Progenitor cell of endocrine pancreas (in vitro differentiated cells): ENCODE measurements at places on chromosomes 3 and 15. TPM values are rescaled to one million over a fixed set of nuclear protein-coding genes. Genes with fewer than 3 reads are reported as not detected.
A peak's percentile ranks its signal among the peaks of the same experiment; 100 is the strongest.

GRCh38 chr3:180277041-180277440 lies 240.3 kb upstream of the PEX5L start:
- H3K4me3 ChIP-seq: no peak overlapping the region
- H3K4me1 ChIP-seq: no peaks in the 10 kb centered on the region
- H3K27me3 ChIP-seq: peaks cover 8% of the 10 kb centered on the region
- DNase-seq: no peak

DNA sequence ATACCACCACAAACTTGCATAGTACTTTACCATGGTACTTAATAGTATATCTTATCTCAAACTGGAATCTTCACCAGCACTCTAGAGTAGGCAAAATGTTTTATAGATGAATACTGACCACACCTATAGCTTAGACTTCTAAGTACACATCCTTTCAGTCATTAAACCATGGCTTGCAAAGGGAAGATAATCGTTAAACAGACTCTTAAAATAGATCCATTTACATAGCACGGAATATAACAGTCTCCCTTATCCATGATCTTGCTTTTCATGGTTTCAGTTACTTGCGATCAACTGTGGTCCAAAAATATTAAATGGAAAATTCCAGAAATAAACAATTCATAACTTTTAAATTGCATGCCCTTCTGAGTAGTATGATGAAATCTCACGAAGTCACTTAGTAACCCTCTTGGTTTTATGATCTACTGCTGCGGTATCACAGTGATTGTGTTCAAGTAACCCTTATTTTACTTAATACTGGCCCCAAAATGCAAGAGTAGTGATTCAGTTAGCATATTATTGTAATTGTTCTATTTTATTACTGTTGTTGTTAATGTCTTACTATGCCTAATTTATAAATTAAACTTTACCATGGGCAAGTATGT lies 111.4 kb downstream of the HERC1 start:
- H3K27me3 ChIP-seq: no peaks in the 10 kb centered on the region
- peaks cover 13% of the 10 kb centered on the region for H3K4me1 ChIP-seq
- no peak overlapping the region for H3K27ac ChIP-seq
- DNase-seq: no peak
- H3K4me3 ChIP-seq: no peak overlapping the region
- H3K36me3 ChIP-seq: peaks cover 24% of the 10 kb centered on the region

DNA sequence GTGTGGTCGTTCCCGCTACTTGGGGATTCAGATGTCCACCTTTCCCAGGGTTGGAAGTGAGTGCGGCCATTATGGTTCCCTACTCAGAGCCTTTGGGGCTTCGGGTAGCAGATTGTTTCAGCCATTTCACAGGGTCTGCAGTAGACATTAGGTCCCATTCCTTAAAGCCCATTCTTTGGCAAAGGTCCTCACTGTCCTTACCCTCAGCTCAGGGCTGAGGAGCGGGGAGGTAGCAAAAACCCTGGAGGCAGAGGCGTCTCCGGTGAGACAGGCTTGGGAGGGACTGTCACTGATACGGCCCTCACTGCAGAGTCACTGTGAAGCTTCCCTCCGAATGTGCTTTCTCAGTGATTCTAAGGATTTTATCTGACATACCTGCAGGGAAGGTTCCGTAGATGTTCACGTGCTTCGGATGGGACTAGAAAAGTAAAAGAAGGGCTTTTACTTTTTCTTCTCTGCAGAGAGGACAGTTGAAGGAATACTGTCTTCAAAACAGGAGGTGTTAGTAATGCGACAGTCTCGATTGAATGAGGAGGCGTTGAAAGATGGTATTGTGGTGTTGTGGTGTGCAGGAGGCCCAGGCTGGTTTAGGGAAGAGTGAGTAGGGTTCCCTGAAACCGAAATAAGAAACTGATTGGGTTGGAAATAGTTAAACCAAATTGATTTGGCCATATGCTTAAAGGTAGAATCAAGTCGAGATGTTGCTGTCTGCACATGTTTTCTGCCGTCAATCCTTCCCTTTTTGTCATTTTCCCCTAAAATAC lies 630 bp downstream of the ATP6V1A start:
- peak overlapping the region; percentile 97 for H3K4me3 ChIP-seq
- no peaks in the 10 kb centered on the region for H3K36me3 ChIP-seq
- peak overlapping the region; percentile 100 for H3K27ac ChIP-seq
- DNase-seq: no peak
- H3K4me1 ChIP-seq: peaks cover 33% of the 10 kb centered on the region
- no peaks in the 10 kb centered on the region for H3K27me3 ChIP-seq

- H3K36me3 ChIP-seq: no peaks in the 10 kb centered on the region
- peaks cover 5% of the 10 kb centered on the region for H3K4me1 ChIP-seq
- no peak overlapping the region for H3K4me3 ChIP-seq
- H3K27ac ChIP-seq: no peak overlapping the region
- no peaks in the 10 kb centered on the region for H3K27me3 ChIP-seq
Measured at GRCh38 chr3:23697416-23697815, 108.3 kb upstream of the UBE2E1 start.

DNA sequence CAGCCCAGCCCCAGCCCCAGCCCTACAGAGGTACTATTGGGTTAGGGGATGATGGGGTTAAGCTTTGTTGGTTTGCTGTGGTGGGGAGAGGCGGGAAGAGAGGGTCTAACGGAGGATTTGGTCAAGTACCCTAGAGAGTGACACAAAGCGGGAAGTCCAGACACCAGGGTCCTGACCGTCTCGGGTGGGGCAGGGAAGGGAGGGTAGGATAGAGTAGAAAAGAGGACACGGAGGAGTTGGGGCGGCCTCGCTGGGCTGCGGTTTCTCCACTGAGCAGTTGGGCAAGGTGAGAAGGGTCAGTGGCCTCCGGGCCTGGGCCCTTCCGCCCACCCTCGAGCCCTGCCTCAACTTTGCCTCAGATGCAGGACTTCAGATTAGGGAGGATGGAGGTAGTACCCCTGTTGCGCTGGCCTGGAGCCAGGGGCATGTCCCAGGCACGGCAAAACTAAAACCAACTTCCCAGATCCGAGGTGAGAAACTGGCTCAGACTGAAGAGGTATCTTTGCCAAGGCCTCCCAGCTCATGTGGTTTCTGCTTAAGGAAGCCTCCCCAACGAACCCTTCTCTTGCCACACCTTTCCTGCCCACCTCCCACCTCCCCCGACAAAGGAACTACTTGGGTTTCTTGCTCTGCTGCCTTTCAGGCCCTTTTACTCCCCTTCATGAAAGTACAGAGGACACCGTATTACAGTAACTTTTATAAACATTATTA lies 551 bp downstream of the PML start:
- peaks cover 16% of the 10 kb centered on the region for H3K4me1 ChIP-seq
- peak overlapping the region; percentile 94 for H3K4me3 ChIP-seq
- H3K27me3 ChIP-seq: no peaks in the 10 kb centered on the region
- peaks cover 1% of the 10 kb centered on the region for H3K36me3 ChIP-seq

GRCh38 chr15:30033763-30034162 lies 49.0 kb upstream of the GOLGA8J start:
- H3K36me3 ChIP-seq: peaks cover 2% of the 10 kb centered on the region
- no peak for DNase-seq
- H3K27me3 ChIP-seq: peaks cover 14% of the 10 kb centered on the region
- no peak overlapping the region for H3K27ac ChIP-seq

GRCh38 chr15:57220205-57220604 lies 156.1 kb upstream of the CGNL1 start:
- H3K27me3 ChIP-seq: no peaks in the 10 kb centered on the region
- no peak for DNase-seq

- no peaks in the 10 kb centered on the region for H3K27me3 ChIP-seq
- H3K4me1 ChIP-seq: no peaks in the 10 kb centered on the region
- H3K4me3 ChIP-seq: no peak overlapping the region
- no peak for DNase-seq
Measured at GRCh38 chr3:106067711-106068110, 198.9 kb upstream of the CBLB start.

GRCh38 chr3:14512942-14513327 lies 27.2 kb downstream of the GRIP2 start:
- H3K27me3 ChIP-seq: peaks cover 7% of the 10 kb centered on the region
- no peak overlapping the region for H3K4me3 ChIP-seq
- no peak for DNase-seq
- no peak overlapping the region for H3K27ac ChIP-seq

GRCh38 chr15:58574631-58575030 lies 142.8 kb downstream of the LIPC start:
- H3K27me3 ChIP-seq: peaks cover 4% of the 10 kb centered on the region
- H3K36me3 ChIP-seq: no peaks in the 10 kb centered on the region
- H3K4me3 ChIP-seq: no peak overlapping the region
- no peak for DNase-seq
- H3K27ac ChIP-seq: no peak overlapping the region

DNA sequence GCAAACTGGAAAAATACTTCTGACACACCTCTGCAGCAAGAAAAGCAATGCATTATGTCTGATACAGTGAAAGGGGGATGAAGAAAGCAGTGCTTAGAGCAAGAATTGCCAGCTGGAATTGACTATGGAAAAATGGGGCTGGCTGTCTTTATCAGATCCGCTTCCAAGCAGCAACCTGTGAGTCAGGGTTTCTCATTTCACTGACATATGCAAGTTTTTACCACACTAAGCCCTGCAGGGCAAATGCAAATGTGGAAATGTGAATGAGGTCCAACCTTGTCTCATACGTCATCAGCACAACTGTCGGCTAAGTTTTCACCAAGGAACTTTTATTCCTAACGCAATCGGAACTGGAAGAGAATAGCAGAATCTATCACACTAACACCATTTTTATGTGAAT lies 172.5 kb upstream of the GADL1 start:
- peaks cover 4% of the 10 kb centered on the region for H3K4me1 ChIP-seq
- H3K27ac ChIP-seq: no peak overlapping the region

GRCh38 chr3:149269687-149270086 lies 48.1 kb upstream of the CP start:
- DNase-seq: no peak
- H3K4me1 ChIP-seq: peaks cover 9% of the 10 kb centered on the region
- H3K27ac ChIP-seq: no peak overlapping the region
- no peaks in the 10 kb centered on the region for H3K36me3 ChIP-seq
- no peaks in the 10 kb centered on the region for H3K27me3 ChIP-seq

GRCh38 chr3:65689436-65689835 lies 349.3 kb downstream of the MAGI1 start:
- no peaks in the 10 kb centered on the region for H3K27me3 ChIP-seq
- H3K4me3 ChIP-seq: no peak overlapping the region
- DNase-seq: no peak

DNA sequence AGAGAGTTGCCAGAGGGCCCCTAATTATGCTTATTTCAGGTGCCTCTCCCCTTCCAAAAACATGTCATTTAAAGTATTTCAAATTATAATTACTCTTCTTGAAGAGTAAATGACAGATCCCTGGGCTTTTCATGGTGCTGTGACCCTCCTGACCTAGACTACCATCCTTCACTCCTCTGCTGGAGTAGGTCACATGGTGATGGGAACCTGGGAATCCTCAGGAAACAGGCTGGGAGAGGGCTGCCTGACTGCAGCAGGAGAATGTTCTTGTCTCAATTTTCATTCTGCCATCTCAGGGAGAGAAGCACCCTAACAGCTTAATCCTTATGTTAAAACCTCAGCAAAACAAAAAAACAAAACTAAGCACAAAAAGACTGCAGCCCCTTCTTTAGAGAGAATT lies 24.6 kb downstream of the PGBD4 start:
- no peaks in the 10 kb centered on the region for H3K4me1 ChIP-seq
- H3K36me3 ChIP-seq: no peaks in the 10 kb centered on the region
- no peak overlapping the region for H3K4me3 ChIP-seq
- no peak for DNase-seq

GRCh38 chr3:65828706-65829105 lies 210.0 kb downstream of the MAGI1 start:
- no peak overlapping the region for H3K27ac ChIP-seq
- H3K36me3 ChIP-seq: no peaks in the 10 kb centered on the region
- DNase-seq: no peak

GRCh38 chr3:50617096-50617791 lies at the start of gene MAPKAPK3:
Gene MAPKAPK3 (plus strand): TSS chr3:50617151. CDS start chr3:50617566, 415 bp downstream.
- H3K4me1 ChIP-seq: peaks cover 15% of the 10 kb centered on the region
- H3K36me3 ChIP-seq: no peaks in the 10 kb centered on the region
- peak within 1 kb of the TSS; percentile 84 for H3K4me3 ChIP-seq
- DNase-seq: no peak
- H3K27me3 ChIP-seq: peaks cover 15% of the 10 kb centered on the region

GRCh38 chr3:16811950-16812349 lies 72.8 kb upstream of the PLCL2 start:
- no peak for DNase-seq
- no peaks in the 10 kb centered on the region for H3K36me3 ChIP-seq
- peaks cover 4% of the 10 kb centered on the region for H3K27me3 ChIP-seq
- H3K4me1 ChIP-seq: peaks cover 2% of the 10 kb centered on the region
- H3K4me3 ChIP-seq: no peak overlapping the region

DNA sequence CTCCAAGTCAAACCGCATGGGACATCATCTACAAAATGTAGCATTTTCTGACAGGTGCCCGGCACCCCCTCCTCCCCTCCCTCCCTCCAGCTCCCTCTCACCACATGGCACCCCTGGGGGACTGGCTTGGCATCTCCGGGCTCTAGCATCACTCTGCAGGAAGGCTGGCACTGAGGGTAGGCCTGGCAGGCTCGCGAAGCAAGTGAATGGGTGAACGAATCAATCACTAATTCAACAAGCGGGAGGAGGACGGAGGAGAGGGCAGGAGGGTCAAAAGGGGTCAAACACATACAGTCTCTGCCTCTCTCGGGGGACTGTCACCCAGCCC lies 155.7 kb downstream of the NUP210 start:
- peaks cover 3% of the 10 kb centered on the region for H3K4me1 ChIP-seq
- peak overlapping the region; percentile 23 for H3K27ac ChIP-seq
- H3K36me3 ChIP-seq: no peaks in the 10 kb centered on the region

DNA sequence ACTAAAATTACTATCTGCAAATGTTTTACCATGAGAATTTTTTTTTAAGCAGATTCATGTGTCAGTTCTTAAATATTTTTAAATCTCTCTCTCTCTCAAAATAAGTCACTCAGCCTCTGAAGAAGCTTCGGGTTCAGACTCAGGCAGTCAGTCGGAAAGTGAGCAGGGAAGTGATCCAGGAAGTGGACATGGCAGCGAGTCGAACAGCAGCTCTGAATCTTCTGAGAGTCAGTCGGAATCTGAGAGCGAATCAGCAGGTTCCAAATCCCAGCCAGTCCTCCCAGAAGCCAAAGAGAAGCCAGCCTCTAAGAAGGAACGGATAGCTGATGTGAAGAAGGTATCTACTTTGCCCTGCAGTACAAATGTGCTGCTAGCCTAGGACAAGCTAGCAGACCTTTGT lies 24.1 kb downstream of the CHD2 start:
- H3K27me3 ChIP-seq: no peaks in the 10 kb centered on the region
- no peak overlapping the region for H3K4me3 ChIP-seq
- peaks cover 34% of the 10 kb centered on the region for H3K36me3 ChIP-seq
- DNase-seq: no peak
- H3K4me1 ChIP-seq: peaks cover 52% of the 10 kb centered on the region

GRCh38 chr15:68107142-68107541 lies 53.0 kb downstream of the PIAS1 start:
- H3K36me3 ChIP-seq: peaks cover 24% of the 10 kb centered on the region
- peak overlapping the region; percentile 97 for H3K27ac ChIP-seq
- peaks cover 21% of the 10 kb centered on the region for H3K4me1 ChIP-seq
- no peak for DNase-seq

Gene CEP19
- total RNA-seq: 2.3 and 2.5 TPM in 2 replicates

Gene ZDHHC19
- not detected in 2 replicates for total RNA-seq

Gene SMCO1
- not detected in 2 replicates for total RNA-seq

Gene CHRM5
- not detected in 2 replicates for total RNA-seq

Gene NIT2
- 54.3 and 61.1 TPM in 2 replicates for total RNA-seq
